Pulmonary artery endothelial cell (primary cell): ENCODE measurements at places on chromosomes 1 and 21.

DNA sequence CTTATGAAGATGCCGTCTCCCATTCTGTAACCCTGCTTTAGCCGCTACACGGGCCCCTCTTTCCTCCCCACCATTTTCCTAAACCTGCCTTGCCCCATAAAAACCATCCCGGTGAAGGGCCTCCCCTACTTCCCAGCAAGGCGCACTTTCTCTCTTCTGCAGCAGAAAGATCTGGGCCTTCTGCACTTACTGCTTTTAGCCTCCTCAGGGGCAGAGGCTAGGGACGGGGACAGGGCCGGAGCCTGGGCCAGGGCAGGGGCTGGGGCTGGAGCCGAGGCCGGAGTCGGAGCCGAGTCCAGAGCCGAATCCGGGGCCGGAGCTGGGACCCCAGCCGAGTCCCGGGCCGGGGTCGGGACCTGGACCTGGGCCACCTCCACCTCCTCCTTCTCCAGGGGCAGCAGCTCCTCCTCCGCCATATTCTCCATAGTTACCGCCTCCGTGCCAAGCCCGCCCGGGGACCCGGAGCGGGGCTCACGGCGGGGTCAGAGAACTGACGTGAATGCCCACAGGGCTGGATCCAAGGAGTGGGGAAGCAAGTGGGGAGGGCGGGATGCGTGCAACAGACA, 382 bp downstream of the TRMT1L start:
- DNase-seq, result no peak

DNA sequence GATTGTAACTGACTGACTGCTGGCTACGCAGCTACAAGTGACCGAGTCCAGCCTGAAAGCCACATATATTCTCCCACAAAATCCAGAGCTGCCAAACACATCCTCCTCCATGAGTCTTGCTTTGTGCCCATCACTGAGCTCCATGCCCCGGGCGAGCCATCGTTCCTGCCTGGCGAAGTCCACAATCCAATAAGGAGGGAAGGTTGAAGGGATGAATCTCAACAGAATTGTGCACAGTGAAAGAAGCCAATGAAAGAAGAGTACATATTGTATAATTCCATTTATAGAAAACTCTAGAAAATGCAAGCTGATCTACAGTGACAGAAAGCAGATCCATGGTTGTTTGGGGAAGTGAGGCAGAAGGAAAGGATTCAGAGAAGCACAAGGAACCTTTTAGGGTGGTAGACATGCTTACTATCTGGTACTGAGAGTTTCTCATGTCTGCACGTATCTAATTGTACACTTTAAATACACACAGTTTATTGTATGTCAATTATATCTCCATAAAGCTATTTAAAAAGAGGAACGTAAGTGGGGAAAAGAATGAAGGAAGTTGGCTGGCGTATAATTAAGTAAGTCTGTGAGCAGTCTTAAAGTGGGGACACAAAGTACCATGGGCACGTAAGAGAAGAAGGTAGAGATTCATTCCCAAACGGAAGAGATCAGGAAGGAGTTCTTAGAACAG, 115.9 kb upstream of the JUN start:
- DNase-seq, result no peak

GRCh38 chr1:25054526-25055323, 124.6 kb upstream of the RUNX3 start:
- no peak for DNase-seq

DNA sequence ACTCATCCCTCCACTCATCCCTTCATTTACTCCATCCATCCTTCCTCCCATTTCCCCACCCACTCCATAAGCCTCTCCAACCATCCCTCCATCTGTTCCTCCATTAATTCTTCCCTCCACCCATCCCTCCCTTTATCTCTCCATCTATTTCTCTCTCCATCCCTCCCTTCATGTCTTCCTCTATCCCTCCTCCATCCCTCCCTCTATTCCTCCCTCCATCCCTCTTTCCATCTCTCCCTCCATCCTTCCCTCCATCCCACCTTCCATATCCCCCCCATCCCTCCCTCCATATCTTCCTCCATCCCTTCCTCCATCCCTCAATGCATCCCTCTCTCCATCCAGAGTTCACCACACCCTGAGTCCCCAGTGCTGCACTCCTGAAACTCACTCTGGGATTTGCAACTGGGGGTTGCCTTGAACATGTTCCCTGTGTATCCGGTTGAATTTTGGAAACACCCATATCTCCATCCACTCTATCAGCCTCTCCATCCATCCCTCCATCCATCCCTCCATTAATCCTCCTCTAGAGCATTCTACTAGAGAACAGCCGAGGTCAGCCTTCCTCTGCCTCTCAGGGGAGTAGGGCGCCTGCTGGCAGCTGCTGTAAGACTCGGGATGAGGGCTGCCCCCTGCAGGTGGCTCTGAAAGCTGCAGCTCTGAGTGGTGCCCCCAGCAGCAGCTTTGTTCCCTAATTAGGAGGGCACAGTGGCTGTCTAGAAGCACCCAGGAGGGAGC, 39.4 kb downstream of the ABCG1 start:
- no peak for DNase-seq

GRCh38 chr1:157993147-157993917, at the start of gene KIRREL1:
TSS of gene KIRREL1 (plus strand) at chr1:157993645. CDS start at chr1:157993677, 32 bp downstream.
- no peak for DNase-seq

DNA sequence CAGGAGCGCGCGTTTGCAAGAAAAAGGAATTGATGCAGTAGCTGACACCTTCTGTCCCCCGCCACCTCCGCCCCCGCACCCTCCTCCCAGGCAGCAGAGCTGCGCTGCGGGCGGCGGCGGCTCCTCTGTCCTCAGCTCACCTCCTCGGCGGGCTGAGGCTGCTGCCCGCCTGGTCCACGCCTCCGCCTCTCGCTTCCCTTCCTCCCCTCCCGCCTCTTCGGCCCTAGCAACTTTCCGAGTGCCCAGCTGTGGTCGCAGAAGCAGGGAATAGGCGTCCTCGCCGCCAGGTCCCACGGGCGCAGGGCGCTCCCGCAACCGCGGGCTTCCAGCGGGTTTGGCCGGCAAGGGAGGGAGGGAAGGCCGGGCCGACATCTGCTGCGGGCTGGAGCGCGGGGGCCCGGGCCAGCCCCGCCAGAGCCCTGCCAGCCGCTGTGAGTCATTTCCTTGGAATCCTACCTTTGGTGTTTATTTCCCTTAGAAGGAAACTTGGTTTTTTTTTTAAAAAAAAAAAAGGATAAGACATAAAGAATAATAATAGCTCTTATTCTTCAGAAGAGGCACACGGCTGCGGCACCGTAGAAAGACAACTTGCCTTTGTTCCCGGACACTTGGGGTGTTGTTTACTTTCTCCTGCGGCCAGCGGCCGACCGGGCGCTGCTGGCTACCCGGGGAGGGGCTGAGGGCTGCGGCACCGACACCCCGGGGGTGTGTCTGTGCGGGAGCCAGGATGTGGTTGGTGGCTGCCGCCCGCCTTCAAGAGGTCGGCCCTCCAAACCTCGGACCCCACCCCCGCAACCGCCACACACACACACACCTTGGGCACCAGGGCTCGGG, 1.1 kb downstream of the SERTAD4 start:
- no peak for DNase-seq

DNA sequence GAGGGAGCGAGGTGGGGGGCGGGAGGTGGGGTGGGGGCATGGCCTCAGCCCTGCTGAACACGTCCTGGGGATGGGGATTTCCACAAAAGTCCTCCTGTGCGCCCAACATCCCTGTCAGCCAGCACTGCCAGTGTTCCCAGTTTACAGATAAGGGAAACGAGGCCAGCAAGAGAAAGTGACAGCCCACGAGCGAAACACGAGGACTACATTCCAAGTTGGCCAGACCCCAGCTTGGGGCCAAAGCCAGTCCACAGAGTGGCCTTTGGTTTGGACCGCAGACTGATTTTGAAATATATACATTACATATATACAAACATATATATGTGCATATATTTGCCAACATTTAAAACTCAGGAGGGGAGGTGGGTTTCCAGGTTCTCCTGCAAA, 5.0 kb downstream of the FBXO2 start:
- no peak for DNase-seq

GRCh38 chr1:55334160-55334559, 119.0 kb upstream of the USP24 start:
- DNase-seq, result no peak

GRCh38 chr1:200739702-200740570, 1.2 kb downstream of the CAMSAP2 start:
- DNase-seq, result no peak
